ENCODE measurements at places on chromosomes 4 and X.
A peak's percentile ranks its signal among the peaks of the same experiment; 100 is the strongest.

DNA sequence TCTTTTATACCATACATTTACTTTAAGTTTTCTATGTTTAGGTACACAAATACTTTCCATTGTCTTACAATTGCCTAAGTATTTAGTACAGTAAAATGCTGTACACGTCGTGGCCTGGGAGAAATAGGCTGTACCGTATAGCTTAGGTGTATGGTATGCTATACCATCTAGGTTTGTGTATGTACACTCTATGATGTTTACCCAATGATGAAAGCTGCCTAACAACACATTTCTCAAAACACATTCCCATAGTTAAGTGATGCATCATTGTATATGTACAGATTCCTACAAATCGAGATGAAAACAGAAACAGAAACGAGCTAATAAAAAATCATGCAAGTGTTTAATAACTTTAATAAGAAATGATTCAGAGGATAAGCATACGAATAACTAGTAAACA, 51.6 kb downstream of the SPANXA2 start:
- DNase-seq = no peak

GRCh38 chr4:109444182-109444844, 10.7 kb downstream of the SEC24B start:
- DNase-seq = no peak

DNA sequence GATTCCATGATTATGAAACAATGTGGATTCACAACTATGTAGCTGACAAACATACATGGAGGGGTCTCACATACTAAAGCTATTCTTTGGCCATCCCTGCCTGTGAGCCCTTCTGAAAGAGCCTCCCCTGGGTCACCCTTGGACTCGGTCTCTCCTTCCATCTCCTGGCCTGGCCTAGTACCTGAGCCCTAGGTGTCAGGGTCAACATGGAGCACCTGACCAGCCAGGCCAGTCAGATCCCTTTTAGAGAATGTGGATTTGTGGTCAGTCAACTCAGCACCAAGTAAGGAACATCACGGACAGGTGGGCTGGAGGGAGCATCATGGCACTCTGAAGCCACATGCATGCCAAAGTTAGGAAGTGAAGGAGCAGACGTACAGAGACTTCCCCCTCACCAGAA, 16.3 kb downstream of the ATP8A1 start:
- no peak for DNase-seq

DNA sequence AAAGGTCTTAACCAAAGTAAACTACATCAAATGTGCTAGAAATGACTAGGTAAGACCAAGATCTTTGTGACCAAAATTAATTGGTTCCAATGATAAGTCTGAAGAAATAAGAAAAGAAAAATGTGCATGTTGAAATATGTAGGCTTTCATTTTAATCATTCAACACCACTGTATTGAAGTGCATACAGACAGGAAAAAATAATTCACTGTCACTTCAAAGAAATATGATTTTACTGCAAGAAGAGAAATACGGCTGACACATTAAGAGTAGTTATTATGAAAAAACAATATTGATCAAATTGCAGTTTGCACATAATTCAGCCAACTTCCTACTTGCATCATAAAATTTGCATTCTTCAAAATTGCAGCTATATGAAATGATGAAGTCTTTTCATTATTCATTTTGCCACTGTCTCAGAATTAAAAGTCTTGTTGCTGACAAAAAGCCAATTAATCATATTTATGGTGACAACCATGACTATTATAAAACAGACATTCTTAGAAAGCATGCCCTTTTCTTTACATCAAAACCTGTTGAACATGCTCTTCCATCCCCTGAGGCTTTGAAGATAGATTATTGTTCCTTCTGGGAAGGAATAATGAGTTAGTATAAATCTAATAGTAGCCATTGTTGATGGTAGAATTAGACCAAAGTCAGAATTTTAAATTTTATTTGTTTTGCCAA, 405.9 kb upstream of the MAD2L1 start:
- DNase-seq = no peak

DNA sequence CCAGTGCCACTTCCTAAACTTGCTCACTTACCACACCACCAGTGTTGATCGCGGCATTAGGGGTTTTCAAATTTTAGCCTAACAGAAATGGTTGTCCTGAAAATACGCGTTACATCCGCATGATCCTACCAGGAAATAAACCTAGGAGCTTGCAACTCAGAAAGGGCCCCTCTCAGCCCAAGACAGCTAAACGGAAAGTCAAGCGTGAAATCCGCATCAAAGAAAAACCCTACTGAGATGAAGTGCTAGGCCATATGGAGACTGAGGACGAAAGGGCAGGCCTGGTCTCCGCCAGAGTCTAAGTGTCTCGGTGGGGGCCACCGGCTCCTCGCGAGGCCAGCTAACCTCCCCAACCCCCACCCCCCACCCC, 626 bp downstream of the YTHDC1 start:
- DNase-seq = no peak

DNA sequence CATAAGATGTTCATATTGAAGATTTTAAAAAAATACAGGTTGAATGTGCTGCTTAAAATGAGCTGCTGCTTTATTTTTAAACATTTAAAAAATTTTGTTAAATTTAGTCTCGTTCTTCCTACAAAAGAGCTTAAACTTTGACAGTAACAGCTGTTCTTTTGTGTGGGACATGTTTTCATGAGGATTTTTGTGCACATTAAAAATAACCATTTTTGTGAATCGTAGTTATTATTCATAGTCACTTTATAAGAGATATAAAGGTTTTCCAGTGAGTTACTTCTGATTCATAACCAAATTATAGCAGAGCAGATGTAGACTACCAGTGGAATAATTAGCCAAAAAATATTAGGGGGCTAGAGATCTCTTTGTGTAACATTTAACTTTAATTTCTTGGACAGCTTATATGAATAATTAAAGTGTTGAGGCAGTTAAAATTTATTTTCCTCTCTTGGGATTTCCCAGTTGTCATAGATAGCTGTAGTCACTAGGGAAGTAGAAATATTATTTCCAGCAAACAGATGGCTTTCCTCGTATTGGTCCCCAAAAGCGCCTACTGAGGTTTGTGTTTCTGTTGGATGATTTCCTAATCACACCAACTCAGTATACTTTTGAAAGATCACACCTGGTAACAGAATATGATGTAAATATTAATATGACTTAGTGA, 24.2 kb downstream of the RBPJ start:
- no peak for DNase-seq

- no peak for DNase-seq
These were observed 106.3 kb downstream of the USP46 start for GRCh38 chr4:52552778-52553177.

- no peak for DNase-seq
These were observed 114.8 kb downstream of the BCOR start for GRCh38 chrX:39982948-39983347.

GRCh38 chrX:16946971-16947562, 609 bp downstream of the REPS2 start:
- DNase-seq = peak; percentile 7

- DNase-seq = no peak
These were observed 12.3 kb upstream of the ZFX start for GRCh38 chrX:24137192-24137591.

DNA sequence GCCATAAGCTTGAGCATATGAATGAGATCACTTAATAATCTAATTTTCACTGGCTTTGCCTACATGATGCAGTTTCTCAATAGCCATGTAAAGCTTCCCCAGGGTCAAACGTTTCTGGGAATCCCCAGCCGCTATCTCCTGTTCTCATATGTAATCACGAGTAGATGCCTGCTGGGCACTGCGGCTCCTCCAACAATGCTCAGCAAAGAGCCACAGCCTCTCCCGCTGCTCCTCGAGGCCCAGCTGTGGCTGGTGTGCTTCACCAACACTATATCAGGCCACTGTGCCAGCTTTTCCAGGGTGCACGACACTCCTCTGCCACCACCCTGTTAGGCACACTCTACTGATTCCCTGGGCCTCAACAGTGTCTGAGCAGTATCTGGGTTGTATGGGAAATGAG, 78.3 kb upstream of the RASGEF1B start:
- no peak for DNase-seq

GRCh38 chr4:102055805-102056204, 265.3 kb downstream of the BANK1 start:
- no peak for DNase-seq

DNA sequence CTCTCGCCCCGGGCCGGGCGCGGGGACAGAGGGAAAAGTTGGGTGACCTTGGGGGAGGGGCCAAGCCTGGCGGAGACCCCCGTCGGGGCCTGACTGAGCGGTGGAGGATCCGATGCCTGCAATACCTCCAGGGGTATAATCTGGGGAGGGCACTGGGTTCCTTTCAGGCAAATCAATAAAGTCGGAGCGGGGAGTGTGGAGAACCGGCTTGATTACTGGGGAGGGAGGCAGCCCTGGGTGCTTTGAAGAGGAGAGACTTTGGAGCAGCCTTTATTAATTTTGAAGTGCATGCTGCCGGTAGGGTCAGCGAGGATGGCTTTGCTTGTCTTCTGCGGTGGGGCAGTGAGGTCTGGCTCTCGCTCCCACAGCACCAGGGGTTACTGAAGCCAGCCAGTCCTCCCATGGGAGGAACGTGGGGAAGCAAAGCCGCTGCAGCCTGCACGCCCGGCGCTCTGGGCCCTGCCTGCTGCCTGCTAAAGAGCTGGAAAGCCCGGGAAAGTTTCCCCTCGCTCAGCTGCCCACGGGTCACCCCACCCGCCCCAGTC, 403 bp upstream of the LGI2 start:
- DNase-seq = no peak

- DNase-seq = no peak
These were observed 2.7 kb upstream of the NKX6-1 start for GRCh38 chr4:84501721-84502267.

GRCh38 chr4:105455182-105455581, 18.7 kb downstream of the PPA2 start:
- DNase-seq = no peak

GRCh38 chr4:168796362-168797106, 213.5 kb downstream of the CBR4 start:
- DNase-seq = no peak

GRCh38 chr4:20085156-20085555, 166.5 kb upstream of the SLIT2 start:
- no peak for DNase-seq

DNA sequence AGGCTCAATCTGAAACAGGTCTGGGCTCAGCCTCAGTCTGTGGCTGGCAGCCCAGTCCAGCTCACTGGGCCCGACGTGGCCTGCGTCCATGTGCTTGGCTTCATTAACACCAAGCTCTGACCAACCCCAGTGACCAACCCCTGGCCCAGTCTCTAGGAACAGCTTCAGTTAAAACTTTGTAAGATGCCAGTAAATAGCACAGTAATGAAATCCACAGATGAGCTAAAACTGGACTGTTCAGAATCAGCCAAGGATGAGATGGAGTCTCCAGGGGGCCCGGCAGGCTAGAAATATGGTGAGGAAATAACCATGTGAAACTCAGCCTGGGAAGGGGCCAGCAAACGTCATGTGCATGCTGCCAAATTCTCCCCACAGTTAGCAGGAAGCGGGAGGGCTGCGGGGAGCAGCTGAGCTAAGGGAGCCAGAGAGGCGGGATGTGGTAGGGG, 37.1 kb upstream of the XPNPEP2 start:
- no peak for DNase-seq

- DNase-seq = no peak
These were observed 14.0 kb upstream of the PHKA2 start for GRCh38 chrX:18997916-18998315.

DNA sequence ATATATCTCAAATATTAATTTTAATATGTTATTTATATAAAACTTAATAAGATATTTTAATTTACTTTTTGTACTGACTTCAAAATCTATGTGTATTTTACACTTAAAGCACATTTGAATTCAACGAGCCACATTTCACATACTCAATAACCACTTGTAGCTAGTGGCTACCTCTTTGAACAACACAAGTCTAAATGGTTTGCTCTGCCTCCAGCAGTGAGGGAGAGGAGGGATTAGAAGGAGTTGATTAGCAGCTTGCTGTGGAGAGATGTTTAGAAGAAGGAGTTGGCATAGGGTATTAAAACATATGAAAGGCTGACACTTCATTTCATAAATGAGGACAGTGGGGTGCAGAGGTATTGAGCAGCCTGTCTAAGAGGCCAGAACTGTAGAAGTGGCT, 124.0 kb downstream of the ARHGAP24 start:
- no peak for DNase-seq

DNA sequence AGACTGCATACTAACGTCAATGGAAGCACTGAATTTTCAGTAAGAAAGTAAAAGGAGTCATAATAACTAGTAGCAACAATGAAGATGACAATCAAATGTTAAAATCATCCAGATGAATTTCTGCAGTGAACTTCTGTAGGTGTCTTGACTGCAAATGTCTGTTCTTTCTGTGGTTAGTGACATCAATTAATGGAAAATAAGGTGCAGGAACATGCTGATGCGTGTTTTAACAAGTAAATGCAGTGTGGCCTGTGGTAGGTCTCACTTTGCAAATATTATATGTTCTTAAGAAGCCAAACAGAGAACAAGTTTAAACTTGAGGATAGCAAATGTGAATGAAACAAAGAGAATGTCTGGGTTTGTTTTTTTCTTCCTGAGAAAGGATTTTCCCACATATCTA, 2.6 kb upstream of the DTHD1 start:
- DNase-seq = no peak

DNA sequence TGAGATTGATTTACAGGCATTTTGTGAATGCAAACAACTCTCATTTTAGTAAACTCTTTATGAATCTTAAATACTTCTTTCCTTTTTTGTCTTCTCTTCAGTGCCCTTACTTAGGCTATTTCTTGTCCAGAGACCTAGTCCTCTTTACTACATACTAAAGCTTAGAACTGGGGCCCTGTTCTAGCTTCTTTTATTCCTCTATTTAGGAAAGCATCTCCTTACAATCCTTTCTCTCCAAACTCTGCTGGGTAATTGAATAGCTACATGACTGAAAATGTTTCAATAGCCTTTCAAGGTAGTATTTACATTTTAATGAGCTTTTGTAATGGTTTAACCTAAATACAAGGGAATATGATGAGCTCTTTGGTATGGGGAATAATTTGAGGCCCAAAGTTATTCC, 1701.5 kb upstream of the TENM3 start:
- no peak for DNase-seq

GRCh38 chrX:3711331-3711917, 2.0 kb downstream of the PRKX start:
- DNase-seq = no peak

GRCh38 chrX:151774421-151774820, 39.9 kb downstream of the CNGA2 start:
- no peak for DNase-seq

- DNase-seq = no peak
These were observed 2.9 kb downstream of the TMSB4X start for GRCh38 chrX:12977761-12978204.

- no peak for DNase-seq
These were observed 2.4 kb downstream of the RHOH start for GRCh38 chr4:40199179-40199670.

- peak; percentile 35 for DNase-seq
These were observed 288.5 kb upstream of the ZCCHC13 start for GRCh38 chrX:74015379-74016019.

- no peak for DNase-seq
These were observed 231.0 kb upstream of the GATB start for GRCh38 chr4:151991884-151992167.

GRCh38 chr4:11768251-11768972, 339.7 kb upstream of the HS3ST1 start:
- no peak for DNase-seq

GRCh38 chr4:109699553-109700225, 3.6 kb downstream of the CASP6 start:
- DNase-seq = no peak

- DNase-seq = no peak
These were observed 13.3 kb upstream of the TBC1D19 start for GRCh38 chr4:26570596-26570995.

- no peak for DNase-seq
These were observed 66.8 kb upstream of the ATXN3L start for GRCh38 chrX:13386636-13387035.

- DNase-seq = no peak
These were observed 1.2 kb downstream of the MGST2 start for GRCh38 chr4:139666735-139667281.

Data from activated CD4-positive, alpha-beta T cell treated with anti-CD3 and anti-CD28 coated beads for 1 hour (primary cell).